D721Med (cell line): ENCODE measurements at places on chromosomes 2 and 18.

DNA sequence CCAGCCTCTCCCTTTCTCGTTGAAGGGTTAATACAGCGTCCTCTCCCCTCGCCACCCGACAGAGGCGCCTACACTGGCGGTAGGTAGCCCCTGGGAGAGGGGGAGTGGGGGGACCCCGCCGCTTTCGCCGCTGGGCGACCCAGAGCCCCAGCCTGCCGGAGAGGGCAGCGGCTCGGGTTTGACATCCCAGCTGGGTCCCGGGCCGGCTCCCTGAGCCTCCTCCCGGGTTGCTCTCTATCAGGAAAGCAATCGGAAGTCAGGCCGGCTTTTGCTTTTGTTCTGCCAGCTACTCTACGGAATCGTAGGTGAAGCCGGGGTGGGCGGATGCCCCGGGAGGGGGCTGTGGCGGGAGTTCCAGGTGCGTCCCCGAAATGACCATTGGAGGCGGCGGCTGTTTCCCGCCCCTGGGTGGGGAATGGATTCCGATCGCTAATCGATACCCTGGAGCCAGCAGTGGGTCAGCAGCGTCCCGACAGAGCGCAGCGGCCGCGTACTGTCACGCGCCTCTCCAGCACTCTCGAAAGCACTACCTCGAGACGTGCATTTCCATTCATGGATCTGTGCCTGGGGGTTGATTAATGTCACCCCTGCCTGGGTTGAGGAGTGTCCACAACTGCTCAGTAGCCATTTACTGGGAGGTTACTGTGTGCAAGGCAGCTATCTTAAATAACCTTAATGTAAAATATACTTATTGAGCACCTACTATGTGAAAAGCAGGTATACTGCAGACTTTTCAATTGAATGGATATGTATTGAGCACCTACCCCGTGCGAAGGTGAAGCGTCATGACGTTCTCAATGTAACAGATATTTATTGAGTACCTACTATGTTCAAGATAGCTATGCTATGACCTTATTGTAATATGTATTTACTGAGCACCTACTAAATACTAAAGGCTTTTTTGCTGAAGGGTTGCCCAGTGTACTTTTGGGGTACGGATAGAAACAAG, 1.1 kb downstream of the MAPK4 start:
- DNase-seq = no peak

DNA sequence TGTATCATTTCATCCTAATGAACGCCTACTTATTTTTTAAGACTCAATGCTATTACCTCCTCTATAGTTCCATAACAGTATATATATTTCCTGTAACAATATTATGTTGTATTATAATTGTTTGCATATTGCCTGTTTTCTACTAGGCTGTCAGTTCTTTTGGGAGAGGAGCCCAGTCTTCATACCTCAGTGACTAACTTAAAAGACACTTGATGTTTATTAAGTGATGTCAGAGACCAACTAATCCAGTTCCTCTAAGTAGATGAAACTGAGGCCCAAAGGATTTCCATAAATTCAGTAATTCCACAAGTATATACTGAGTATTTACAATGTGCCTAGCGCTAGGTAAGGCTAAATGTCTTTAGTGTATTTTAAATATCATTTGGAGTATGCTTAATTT, 48.9 kb upstream of the AAK1 start:
- no peak for DNase-seq

DNA sequence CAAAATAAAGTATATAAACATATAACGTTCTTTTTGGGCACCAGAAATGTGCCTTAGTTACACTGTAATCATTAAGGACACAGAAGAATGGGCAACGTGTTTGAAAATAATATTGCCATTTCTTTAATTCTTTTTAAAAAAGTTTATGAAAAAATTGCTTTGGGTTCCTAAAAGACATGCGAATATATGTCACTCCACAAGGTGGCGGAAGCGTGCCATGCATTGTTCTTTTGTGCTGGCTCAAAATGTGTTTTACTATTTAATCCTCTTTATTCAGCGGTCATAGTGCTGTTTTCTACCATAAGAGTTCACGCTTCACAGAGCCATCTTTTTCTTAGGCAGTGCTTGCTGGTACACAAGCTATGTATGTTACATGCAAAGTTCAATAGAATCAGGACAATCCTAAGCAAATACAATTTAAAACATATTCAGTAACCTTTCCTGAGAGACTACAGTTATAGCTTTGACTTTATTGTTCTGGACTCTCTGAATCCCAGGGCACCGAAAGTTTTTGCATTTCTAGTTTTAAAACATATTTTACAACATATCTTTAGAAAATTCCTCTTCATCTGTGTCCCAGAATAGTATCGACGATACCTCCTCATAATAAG, 147.8 kb upstream of the ERBB4 start:
- peak; percentile 25 for DNase-seq

DNA sequence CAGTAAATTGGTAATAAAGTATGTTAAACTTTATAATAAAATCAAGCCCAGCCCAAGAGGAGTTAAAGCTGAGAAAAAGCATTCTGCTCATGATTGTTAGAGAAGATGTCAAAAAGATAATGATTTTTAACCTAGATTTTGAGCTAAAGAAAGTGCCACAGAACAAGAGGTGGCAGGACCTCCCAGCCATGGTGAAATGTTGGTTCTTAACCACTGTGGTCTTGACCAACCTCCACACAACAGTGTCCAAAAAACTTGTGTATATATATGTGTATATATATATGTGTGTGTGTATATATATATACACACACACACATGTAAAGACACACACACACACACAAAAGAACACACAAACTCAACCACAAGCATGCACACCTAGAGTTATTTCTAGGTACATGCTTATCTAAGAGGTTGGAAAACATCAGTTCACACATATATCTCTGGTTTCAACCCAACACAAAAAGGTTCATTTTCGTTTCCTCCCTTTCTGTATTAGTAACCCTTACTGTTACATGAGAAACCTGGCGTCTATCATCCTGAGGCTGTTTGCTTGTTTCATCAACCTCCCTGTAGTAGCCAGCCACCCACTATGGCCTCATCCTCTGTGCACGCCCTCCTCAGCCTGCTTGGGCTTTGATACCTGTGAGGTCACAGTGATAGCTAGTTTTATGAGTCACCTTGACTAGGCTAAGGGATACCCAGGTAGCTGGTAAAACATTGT, 631.8 kb upstream of the ID2 start:
- no peak for DNase-seq
